Suprapubic skin (tissue), 4 donors: ENCODE measurements at places on chromosomes 4 and X.

- no peak for DNase-seq
These were observed 256.1 kb downstream of the KLHL13 start for GRCh38 chrX:117860517-117860916.

DNA sequence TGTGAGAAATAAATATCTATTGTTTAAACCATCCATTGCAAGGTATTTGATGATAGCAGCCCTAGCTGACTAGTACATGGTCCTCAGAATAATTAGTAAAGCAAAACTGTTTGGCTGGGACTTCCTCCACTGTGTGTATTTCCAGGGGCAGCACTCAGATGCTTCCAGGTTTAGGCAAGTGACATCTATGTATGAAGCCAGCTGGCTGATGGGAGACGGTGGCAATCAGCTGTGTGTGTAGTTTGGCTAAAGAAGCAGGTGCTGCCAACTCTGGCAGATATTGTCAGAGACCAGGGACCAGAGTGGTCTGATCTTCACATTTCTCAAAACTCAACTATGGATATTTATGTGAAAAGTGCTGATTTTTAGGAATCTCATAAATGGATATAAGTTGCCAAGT lies 19.1 kb downstream of the HS3ST1 start:
- no peak for DNase-seq

GRCh38 chrX:110588853-110589252 lies 206.8 kb downstream of the CHRDL1 start:
- no peak for DNase-seq

- DNase-seq = no peak
These were observed 1200.5 kb downstream of the C4orf33 start for GRCh38 chr4:130296448-130296847.

GRCh38 chrX:101429934-101430333 lies 21.9 kb downstream of the HNRNPH2 start:
- DNase-seq = no peak

DNA sequence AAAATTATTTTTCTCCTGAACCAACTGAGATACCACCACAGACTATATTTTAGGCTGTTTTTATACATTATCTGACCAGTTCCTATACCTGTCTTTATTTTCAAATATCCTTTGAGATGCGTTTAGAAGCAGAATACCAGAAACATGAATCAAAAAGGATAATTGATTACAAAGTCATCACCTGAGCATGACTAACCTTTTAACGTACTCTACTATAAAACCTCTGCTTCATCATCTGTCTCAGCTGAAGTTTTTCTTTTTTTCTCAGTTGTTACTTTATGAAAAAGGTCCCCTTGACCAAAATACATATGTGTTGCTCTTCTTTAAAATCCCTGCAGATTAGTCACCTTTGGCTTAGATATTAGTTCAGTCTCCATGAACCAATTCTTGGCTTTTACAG lies 109.8 kb downstream of the AMMECR1 start:
- no peak for DNase-seq

DNA sequence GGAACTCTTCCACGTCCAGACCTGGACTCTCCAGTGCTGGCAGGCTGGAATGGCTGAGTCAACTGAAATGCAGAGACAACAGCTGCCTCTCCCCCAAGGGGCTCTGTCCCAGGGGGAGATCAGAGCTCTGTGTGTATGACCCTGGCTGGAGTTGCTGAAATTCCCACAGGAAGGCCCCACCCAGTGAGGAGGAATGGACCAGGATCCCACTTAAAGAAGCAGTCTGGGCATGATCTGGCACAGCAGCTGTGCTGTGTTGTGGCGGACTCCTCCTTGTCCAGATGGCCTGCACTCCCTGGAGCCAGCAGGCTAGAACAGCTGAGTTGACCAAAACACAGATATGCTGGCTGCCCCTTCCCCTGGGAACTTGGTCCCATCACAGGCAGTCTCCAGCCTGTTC lies 25.4 kb downstream of the C4orf17 start:
- DNase-seq = no peak

- DNase-seq = no peak
These were observed 24.5 kb upstream of the ASMTL start for GRCh38 chrX:1477229-1477628.

DNA sequence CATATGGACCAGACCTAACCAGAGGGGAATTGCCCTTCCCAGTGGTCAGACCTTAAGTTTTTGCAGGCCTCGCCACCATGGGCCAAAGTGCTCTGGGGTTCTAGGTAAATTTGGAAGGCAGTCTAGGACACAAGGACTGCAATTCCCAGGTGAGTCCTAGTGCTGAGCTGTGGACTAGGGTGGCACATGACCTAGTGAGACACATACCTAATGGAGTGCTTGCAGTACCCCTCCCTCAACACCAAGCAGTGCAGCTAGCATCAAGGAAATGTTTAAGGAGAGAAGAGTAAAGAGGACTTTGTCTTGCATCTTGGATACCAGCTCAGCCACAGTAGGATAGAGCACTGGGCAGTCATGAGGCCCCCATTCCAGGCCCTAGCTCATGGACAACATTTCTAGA lies 60.8 kb downstream of the BRCC3 start:
- DNase-seq = no peak
